Globus pallidus (tissue), 1 donor: ENCODE measurements at places on chromosomes 6 and 20.

- peak; percentile 9 for DNase-seq
Measured at GRCh38 chr20:51220293-51220706, 197.4 kb upstream of the KCNG1 start.

DNA sequence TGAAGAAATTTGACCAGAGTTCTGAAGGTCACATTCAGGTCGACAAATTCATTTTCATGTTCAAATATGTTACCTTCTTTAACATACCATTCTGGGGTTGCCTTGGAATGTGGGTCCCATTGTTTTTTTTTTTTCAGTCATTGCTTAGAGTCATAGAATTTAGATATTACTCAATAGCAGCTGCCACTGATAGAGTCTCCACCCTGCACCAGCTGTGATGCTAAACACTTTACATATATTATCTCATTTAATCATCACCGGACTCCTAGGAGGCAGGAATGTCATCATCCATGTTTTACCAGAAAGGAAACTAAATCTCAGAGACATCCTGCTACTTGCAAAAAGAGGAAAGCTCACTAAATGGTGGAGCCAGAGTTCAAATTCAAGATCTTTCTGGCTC lies 204.7 kb downstream of the ESR1 start:
- no peak for DNase-seq

DNA sequence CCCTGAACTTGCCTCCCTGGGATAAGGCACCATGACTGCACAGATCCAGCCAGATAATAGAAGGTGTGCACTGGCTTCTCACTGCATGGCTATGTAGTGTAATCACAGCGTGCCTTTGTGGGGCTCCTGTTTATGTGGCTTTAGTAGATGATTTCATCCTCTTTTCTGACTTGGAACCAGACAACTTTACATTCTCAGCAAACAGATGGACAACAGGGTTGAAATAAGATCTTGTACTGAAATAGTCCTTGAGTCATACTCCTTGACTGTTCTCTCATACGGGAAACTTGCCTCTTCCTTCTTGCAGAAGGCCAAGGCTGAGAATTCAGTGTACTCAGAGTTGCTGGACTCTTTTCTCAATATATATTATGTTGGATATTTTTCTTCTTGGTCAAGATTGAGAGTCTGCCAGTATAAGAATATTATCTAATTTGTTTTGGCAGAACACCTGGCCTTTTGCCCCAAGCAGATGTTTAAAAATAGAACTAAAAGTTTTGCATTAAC lies 25.0 kb upstream of the RNF144B start:
- no peak for DNase-seq

DNA sequence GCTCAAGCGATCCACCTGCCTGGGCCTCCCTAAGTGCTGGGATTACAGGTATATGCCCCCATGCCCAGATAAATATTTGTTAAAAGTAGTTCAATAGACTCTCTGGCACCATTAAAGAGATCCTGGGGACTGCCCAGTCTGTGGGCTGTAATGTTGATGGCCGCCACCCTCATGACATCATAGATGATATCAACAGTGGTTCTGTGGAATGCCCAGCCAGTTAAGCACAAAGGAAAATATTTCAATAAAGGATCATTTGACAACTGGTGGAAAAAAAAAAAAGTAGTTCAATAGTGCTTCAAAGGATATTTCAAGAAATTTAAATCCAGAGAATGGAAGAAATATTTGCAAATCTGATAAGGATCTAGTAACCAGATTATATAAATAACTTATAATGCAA lies 1.5 kb upstream of the CRIP3 start:
- no peak for DNase-seq

DNA sequence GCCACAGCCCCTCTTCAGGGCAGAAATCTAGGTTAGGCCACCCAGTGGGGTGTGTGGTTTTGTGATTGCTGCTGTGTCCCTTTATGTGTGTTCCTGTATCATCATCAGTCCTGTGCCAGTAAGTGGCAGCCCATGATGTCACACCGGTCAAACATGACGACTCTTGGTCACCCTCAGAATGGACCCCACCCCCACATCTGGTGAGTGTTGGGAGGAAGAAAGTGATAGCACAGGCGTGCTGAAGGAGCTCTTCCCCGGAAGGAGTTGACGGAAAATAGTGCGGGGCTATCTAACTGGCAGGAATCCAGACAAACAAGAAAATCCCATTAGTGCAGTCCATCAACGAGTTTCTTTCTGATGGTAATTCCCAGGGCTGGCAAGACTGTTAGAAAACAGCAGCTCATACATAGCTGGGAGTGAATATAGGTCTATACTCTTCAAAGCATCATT lies 33.4 kb upstream of the IL17A start:
- DNase-seq = no peak

DNA sequence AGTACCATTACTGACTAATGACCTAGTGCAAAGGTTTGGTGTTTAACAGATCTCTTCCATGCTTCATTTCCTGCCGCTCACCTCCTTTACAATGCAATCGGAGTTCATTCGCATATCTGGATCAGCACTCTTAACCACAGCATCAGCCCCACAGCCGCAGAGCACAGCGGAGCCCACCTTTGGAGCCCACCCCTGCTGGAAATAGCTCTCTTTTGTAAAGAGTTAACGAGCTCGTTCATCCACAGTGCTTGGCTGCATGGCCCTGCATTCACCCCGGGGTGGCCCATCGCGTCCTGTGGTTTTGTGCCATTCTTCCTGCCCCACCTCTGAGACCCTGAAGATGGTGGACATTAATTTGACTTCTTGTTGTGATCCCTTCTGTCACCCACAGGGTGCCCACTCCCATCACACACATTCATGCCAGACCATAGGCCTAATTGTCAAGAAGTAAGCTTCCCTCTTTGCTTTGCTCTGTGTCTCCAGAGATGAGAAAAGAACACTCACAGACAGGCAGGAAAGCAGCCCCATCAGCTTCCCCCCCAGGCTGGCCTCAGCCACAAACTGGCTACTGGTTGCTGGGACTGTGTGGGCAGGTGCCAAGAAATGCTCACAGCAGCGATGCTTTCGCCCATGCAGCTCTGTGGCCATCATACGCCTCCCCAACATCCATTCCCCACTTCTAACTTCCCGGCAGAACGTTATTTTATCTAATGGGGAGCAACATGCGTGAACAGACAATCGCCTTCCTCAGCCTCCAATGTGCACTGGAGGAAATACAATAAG lies 167.0 kb downstream of the LRFN2 start:
- no peak for DNase-seq

DNA sequence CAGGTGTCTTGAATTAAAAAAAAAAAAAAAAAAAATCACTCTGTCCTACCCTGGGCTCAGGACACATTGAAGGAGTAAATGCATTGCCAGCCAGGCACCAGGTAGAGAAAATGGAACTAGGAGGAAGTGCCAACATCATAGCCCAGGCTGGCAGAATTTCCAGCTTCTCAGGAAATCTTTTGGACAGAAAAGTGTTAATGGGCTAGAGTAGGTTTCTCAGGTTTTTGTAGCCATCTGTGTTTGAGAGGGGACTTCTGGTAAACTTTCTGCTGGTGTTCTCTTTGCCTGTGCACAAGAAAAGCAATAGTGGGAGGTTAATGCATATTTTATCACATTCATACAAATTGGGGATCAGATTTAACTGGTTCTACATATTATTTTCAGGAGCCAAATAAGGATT lies 678.3 kb upstream of the NRSN1 start:
- DNase-seq = no peak
